Prostate gland (tissue), 2 donors: ENCODE measurements at places on chromosomes 7 and 10.

GRCh38 chr7:101507791-101508252 lies 121.3 kb downstream of the MYL10 start:
- peak; percentile 40 for DNase-seq

GRCh38 chr7:35576031-35576573 lies 118.8 kb downstream of the HERPUD2 start:
- DNase-seq = no peak

GRCh38 chr7:66256281-66256680 lies 51.1 kb downstream of the TPST1 start:
- no peak for DNase-seq

- DNase-seq = no peak
These were observed 1.2 kb upstream of the TFR2 start for GRCh38 chr7:100642534-100642907.

- DNase-seq = peak; percentile 69
These were observed 94.0 kb downstream of the SORBS1 start for GRCh38 chr10:95467162-95467599.

DNA sequence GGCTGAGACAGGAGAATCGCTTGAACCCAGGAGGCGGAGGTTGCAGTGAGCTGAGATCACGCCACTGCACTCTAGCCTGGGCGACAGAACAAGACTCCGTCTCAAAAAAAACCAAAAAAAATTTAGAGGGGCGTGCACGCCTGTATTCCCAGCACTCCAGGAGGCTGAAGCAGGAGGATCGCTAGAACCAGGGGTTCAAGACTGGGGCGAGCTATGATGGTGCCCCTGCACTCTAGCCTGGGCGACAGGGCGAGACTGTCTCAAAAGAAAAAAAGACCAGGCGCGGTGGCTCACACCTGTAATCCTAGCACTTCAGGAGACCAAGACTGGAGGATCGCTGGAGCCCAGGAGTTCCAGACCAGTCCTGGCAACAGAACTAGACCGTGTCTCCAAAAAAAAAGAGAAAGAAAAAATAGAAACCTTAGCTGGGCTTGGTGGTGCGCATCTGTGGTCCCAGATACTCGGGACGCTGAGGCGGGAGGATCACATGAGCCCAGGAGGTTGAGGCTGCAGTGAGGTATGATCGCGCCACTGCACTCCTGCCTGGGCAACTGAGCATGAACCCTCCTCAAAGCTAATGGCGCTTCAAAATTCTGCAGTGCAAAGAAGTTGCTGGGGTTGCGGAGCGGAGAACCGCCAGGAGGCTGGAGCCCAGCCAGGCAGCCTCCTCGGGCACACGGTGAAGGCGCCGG lies 382 bp upstream of the MBLAC1 start:
- no peak for DNase-seq

DNA sequence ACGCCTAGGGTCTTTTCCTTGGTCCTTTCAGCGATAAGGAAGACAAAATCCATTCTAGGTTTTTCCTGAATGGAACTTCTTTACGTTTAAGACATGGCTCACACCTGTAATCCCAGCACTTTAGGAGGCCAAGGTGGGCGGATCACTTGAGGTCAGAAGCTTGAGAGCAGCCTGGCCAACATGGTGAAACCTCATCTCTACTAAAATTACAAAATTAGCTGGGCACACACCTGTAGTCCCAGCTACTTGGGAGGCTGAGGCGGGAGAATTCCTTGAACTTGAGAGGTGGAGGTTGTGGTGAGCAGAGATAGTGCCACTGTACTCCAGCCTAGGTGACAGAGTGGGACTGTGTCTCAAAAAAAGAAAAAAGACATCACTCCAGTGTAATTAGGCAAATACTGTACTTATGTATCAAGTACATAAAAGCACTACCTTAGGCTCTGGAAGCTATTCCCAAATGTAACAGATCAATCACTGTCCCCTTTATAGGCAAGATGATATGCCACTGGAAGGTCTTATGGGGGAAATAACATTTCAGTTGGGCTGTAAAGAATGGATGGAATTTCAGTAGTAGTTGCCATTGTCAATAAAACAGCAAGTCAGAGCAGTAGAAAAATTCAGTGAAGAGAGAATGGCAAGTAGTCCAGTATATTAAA lies 5.7 kb downstream of the STK17A start:
- DNase-seq = no peak

- DNase-seq = no peak
These were observed 61.3 kb downstream of the RBM33 start for GRCh38 chr7:155705623-155706360.

GRCh38 chr7:96004578-96004977 lies 232.2 kb downstream of the DYNC1I1 start:
- DNase-seq = no peak

- no peak for DNase-seq
These were observed 65.2 kb downstream of the GBF1 start for GRCh38 chr10:102310361-102311024.

- DNase-seq = no peak
These were observed 9.0 kb downstream of the RHBDD2 start for GRCh38 chr7:75887669-75888369.

GRCh38 chr10:114472877-114473253 lies 68.6 kb upstream of the AFAP1L2 start:
- DNase-seq = no peak

- no peak for DNase-seq
These were observed 11.9 kb downstream of the NRAP start for GRCh38 chr10:113651898-113652297.

GRCh38 chr7:107253599-107253998 lies 84.8 kb downstream of the HBP1 start:
- DNase-seq = no peak

GRCh38 chr7:31051598-31052486 lies at the start of gene ADCYAP1R1:
ADCYAP1R1 (plus strand) TSS chr7:31052308; CDS start chr7:31063265, 10,957 bp downstream.
- no peak for DNase-seq

- no peak for DNase-seq
These were observed 36.5 kb downstream of the RPA3 start for GRCh38 chr7:7681936-7682329.

DNA sequence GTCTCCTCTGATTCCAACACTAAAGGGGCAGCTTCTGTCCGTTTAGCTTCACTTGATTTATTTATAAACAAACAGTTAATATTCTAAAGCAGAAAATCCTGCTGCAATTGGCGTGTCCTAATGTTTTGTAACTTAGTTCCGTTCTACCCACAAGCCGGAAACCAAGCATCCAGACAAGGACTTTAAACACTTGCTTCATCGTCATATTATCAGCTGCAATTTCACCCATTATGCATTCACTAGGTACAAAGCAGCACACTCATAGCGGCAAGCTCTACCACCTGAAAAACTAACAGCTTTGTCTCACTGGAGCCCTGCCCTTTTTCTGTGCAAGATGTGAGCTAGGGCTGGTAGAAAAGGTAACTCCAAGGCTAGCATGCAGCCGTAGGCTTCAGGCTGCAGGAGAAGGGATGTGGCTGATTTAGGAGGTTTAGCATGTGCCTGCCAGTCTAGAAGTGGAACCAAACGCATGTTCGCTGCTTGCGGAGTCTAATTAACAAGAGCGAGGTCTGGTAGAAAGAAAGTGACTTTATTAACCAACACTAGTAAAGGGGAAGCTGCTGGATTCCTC lies 43.7 kb upstream of the BPGM start:
- DNase-seq = no peak

- DNase-seq = no peak
These were observed 202.7 kb downstream of the PARD3 start for GRCh38 chr10:34612446-34612845.

GRCh38 chr7:151232917-151233701 lies 826 bp downstream of the CHPF2 start:
- peak; percentile 33 for DNase-seq

GRCh38 chr10:99358101-99358500 lies 28.9 kb downstream of the CNNM1 start:
- no peak for DNase-seq

DNA sequence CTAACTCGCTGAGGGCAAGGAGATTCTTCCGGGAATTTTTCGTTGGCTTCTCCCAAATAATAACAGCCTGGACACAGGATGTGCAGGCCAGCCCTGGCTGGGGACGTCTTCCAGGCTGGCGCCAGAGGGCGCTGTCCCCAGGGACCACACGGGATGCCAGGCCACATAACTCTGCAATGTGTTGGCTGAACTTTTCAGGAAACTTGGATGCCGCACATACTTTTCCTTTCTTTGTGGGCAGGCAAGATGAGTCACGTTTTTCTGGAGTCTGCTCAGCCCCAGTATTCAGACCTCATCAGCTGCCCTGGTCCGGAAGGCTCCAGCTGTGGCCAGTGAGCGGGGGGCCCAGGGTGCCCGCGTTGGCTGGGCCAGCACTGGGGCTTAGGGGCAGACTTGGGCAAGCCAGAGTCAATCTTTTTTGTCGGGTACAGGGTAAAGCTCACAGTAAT lies 122.7 kb downstream of the PRKAG2 start:
- peak; percentile 83 for DNase-seq

GRCh38 chr7:27302590-27302989 lies 60.0 kb downstream of the EVX1 start:
- DNase-seq = no peak

DNA sequence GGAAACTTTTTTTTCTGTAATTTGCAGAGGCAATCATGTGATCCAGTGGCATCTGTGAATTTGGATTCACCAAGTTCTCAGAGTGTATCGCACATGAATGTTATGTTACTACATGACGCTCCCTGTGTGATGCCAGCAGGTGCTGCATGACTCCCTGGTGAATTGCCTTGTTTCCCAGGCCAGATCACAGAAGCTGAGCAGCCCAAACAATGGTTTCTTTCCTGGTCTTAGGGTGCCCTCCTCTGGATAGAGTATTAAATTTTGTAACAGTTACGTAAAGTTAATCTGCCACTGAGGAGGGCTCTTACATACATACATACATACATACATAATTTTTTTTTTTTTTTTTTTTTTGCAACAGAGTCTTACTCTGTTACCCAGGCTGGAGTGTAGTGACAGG lies 3.6 kb downstream of the ZSCAN21 start:
- DNase-seq = peak; percentile 60

DNA sequence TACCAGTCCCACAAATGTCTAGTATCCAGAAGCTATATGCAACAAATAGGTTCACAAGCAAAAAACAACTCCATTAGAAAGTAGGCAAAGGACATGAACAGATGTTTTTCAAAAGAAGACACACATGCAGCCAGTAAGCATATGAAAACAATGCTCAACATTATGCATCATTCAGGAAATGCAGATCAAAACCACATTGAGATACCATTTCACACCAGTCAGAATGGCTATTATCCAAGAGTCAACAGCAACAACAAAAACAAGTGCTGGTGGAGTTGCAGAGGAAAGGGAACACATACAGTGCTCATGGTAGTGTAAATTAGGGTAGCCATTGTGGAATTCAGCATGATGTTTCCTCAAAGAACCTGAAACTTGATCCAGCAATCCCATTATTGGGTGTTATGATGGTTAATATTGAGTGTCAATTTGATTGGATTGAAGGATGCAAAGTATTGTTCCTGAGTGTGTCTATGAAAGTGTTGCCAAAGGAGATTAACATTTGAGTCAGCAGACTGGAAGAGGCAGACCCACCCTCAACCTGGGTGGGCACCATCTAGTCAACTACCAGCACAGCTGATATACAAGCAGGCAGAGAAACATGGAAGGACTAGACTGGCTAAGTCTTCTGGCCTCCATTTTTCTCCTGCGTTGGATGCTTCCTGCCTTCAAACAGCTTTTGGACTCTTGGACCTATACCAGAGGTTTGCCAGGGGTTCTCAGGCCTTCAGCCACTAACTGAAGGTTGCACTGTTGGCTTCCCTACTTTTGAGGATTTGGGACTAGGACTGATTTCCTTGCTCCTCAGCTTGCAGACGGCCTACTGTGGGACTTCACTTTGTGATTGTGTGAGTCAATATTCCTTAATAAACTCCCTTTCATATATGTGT lies 218.4 kb upstream of the SEMA3D start:
- DNase-seq = no peak

DNA sequence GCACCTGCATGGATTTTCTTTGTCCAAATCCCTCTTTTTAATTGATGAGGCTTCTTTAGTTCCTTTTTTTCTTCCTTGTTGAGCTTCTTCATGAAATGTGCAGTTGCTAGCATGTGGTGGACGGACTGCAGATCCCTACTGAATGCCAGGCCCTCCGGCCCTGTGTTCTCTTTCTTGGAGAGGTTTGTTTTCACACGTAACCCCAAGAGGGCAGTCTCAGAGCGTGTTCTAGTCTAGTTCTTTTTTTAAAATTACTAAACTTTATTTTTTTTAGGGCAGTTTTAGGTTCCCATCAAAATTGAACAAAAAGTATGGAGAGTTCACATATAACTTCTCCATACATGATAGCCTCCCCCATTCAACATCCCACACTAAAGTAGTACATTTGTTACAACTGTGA lies 190.0 kb downstream of the CFTR start:
- DNase-seq = no peak

GRCh38 chr7:38518541-38518940 lies 112.6 kb downstream of the AMPH start:
- no peak for DNase-seq

DNA sequence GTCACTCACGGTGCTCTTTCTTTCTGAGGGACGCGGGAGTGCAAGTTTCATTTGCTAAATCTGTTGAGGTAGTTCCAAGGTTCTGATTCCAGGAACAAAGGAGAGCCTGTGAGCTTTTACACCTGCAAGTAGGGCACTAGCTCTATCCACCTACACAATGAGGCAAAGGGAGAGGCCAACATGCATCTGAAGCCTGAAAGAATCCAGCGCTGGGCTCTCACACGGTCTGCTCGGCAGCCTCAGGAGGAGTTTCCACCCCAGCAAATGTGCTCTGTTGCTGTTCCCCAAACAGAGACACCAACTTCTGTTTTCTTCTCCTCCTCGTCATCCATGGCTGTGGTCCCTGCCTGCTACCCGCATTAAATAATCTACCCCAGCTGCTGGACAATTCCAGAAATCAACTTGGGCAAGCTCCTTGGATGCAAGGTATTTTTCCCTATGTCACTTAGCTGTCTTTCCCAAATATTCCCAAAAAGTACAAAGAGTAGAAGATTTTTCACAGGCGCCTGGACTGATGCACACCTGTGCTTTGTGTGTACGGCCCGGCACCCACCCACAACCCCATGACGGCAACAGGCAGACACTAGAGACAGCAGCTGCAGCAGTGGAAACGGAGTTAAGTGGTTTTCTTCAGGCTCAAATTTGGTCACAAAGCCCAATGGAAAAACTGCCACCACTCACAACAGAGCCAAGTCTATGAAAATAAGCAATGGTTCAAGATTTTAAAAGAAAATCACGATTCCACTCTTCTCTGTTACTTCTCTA lies 176.8 kb downstream of the ZMYND11 start:
- no peak for DNase-seq

DNA sequence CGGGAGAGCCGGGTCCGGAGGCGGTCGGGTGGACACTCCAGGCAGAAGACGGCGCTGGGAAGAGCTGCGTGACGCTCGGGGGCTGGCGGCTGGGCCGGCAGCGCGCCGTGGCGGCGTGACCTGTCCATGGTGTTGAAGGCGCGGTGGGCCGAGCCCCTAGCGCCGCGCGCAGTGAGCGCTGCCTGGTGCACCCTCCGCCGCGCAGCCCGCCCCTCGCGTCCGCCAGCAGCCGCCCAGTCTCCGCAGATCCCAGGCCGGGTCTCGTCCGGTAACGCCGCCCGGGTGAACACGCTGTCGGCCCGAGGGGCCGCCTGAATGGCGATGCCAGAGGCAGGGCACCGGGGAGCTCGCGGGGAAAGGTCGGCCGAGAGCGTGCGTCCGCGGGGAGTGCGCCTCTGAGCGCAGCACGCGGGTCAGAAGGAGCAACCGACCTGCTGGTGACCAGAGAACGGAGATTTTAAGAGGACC lies 657 bp upstream of the TMEM178B start:
- peak; percentile 21 for DNase-seq

GRCh38 chr10:43569681-43570080 lies 4.7 kb downstream of the ZNF239 start:
- DNase-seq = peak; percentile 15

GRCh38 chr10:5559642-5560141 lies 34.9 kb downstream of the CALML3 start:
- DNase-seq = no peak

GRCh38 chr7:81789406-81790119 lies 19.7 kb upstream of the HGF start:
- no peak for DNase-seq
